Chondrocyte (in vitro differentiated cells): ENCODE measurements at places on chromosomes 12 and 14. TPM values are rescaled to one million over a fixed set of nuclear protein-coding genes. Genes with fewer than 3 reads are reported as not detected.

DNA sequence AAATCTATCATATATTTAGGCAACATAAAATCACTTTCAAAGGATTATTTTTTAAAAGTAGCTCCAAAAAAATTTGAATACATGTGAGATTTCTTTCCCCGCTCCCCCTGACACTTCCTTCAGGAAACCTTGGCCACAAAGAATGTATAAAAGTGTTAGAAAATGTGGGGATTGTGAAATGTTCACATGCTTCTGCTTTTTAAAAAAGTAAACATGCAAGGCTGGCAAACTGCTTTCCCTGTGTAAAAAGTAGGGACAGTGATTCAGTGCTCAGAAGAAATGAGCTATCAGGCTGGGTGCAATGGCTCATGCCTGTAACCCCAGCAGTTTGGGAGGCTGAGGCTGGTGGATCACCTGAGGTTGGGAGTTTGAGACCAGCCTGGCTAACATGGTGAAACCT is 26.6 kb downstream of the MBIP start:
- H3K27me3 ChIP-seq = no peaks in the 10 kb centered on the region
- H3K36me3 ChIP-seq = peaks cover 13% of the 10 kb centered on the region
- no peak overlapping the region for H3K27ac ChIP-seq
- no peak overlapping the region for H3K4me3 ChIP-seq

DNA sequence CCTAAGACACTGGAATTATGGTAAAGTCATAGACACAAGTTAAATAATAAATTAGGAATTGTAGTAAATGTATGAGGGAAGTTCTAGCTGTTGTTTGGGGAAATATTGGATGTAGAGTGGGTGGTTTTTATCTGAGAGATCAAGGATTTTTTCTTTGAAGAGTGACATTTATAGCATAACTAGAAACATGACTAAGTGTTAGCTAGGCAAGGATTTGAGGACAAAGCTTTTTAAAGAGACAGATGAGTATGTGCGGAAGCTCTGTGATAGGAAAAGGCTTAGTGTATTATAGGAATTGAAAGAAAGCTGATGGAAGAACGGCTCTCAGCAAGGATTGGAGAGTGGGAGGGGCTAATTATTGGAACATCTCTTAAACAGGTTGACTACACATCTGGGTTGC is 24.5 kb downstream of the PDZRN4 start:
- no peak for DNase-seq
- no peak overlapping the region for H3K27ac ChIP-seq
- no peak overlapping the region for H3K4me3 ChIP-seq
- H3K27me3 ChIP-seq = no peaks in the 10 kb centered on the region
- peaks cover 1% of the 10 kb centered on the region for H3K4me1 ChIP-seq

GRCh38 chr12:93146263-93146939 is 217.3 kb upstream of the EEA1 start:
- no peaks in the 10 kb centered on the region for H3K27me3 ChIP-seq
- H3K27ac ChIP-seq = no peak overlapping the region
- H3K36me3 ChIP-seq = no peaks in the 10 kb centered on the region

DNA sequence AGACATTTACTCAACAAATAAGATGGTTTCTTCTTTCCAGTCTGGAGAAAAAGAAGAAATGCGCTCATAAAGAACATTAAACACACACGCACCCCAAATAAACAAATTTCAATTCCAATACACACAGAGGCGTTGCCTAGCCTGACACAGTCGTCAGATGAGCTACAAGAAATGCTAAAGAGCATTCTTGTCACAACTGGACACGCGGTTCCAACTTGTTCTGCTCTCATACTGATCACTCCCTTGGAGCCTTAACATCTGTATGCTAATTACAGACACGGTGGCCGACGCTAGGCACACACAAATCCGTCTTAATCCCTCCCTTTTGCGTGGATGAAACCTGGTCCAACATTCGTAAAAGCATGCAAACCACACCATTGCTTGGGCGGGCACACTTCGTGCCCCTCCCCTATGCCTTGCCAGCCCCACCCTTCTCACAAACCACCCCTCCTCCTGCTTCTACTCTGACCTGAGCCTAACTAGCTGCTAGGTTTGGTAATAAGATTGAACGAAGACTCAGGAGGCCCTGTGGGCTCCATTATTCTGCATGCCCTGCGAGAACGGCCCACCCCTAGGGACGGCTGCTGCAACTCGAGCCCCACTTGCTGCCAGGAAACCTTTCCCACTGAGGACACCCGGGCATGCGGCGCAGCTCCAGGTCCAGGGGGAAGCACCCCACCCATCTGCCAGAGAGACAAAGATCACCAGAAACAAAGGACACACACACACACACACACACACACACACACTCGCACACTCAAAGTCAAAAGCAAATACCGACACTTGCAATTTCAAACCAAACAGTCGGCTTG is 1.2 kb downstream of the KCNK10 start:
- peaks cover 35% of the 10 kb centered on the region for H3K27me3 ChIP-seq
- DNase-seq = no peak
- H3K27ac ChIP-seq = no peak overlapping the region
- H3K4me1 ChIP-seq = peaks cover 11% of the 10 kb centered on the region
- H3K36me3 ChIP-seq = no peaks in the 10 kb centered on the region
- no peak overlapping the region for H3K4me3 ChIP-seq

The KCNK13 gene
- not detected in 3 replicates for total RNA-seq

The TMEM119 gene
- 46.7 to 122 TPM (median 48.3 TPM) in 3 replicates for total RNA-seq

DNA sequence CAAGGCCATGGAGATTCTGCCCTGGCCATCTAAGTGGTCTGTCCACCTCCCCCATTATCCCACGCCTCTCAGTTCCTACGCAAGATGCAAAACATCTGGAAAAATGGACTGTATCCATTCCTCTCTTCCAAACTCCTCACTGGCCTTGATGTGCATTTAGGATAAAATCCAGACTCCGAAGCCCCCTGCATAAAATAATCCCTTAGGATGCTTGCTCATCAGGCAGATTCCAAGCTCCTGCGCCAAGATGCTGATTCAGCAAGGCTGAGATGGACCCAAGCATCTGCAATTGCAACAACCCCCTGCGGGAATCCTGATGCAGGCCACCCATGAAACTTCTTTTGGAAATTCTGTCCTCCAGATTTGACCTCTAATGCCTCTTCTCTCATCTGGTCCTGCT is 81.6 kb downstream of the SPRING1 start:
- DNase-seq = no peak
- H3K27ac ChIP-seq = no peak overlapping the region
- H3K27me3 ChIP-seq = no peaks in the 10 kb centered on the region
- H3K4me3 ChIP-seq = no peak overlapping the region

DNA sequence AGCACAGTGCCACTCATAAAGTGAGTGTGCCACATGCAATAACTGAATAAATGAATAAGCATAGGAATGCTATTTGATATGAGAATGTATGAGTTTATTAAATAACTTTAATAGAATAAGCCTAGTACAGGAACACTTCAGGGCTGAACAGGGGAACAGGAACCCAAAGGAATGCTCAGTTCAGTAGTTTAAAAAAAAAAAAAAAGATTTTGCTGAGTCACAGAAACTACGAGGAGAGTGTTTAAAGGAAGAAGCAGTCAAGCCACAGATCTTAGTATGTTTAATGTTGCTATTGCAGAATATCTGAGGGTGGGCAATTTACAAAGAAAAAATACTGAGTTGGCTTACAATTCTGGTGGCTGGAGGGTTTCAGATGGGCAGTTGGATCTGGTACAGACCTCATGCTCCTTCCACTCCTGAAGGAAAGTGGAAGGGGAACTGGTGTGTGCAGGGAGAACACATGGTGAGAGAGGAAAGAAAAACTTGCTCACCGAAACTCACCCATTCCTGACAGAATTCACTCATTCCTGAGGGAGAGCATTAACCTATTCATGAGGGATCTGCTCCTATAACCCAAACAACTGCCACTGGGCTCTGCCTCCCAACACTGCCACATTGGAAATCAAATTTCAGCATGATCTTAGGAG is 880.3 kb upstream of the MGAT4C start:
- no peaks in the 10 kb centered on the region for H3K27me3 ChIP-seq
- no peak for DNase-seq
- peaks cover 17% of the 10 kb centered on the region for H3K4me1 ChIP-seq
- H3K36me3 ChIP-seq = no peaks in the 10 kb centered on the region
- peak overlapping the region; percentile 53 for H3K27ac ChIP-seq

DNA sequence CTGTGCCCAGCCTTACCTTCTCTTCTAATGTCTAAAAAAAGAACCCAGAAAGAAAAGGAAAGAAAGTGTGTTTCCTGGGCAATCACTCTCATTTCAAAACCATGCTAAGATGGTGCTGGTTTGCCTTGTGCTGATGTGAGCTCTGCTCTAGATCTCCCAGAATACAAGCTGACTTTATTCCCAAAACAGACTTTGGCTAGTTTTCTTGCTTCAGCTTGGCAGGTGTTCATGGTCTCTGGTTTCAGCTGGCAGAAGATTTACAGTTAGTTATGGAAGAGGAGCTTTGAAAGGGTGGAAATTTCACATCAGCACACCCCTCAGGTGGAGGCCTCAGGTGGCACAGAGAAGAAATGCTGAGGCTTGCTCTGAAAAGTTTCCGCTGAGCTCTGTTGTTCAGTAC is 34.4 kb downstream of the PPP1R36 start:
- H3K4me3 ChIP-seq = no peak overlapping the region
- no peak overlapping the region for H3K27ac ChIP-seq
- no peaks in the 10 kb centered on the region for H3K36me3 ChIP-seq

DNA sequence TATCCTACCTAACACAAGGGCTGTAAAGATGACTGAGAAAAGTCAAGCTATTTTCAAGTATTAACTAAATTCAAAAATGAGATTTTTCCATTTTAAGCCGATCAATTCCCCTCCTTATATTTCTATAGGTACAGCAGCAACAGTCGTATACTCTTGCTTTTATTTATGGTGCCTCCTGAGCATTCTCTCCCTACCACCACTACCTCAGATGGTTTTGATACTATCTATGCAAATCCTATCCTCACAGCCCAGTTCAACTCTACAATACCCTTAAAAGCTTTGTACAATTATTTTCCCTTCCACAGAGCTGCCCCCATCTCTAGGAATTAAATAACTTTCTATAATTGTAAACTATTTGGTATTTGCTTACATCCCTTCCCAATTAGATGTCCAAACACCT is 52.1 kb downstream of the GALC start:
- no peak overlapping the region for H3K27ac ChIP-seq
- no peak overlapping the region for H3K4me3 ChIP-seq
- H3K4me1 ChIP-seq = no peaks in the 10 kb centered on the region
- DNase-seq = no peak

GRCh38 chr12:109716092-109716479 is 2.5 kb downstream of the FAM222A start:
- no peak for DNase-seq
- peaks cover 13% of the 10 kb centered on the region for H3K27me3 ChIP-seq
- H3K36me3 ChIP-seq = no peaks in the 10 kb centered on the region
- no peak overlapping the region for H3K4me3 ChIP-seq
- H3K27ac ChIP-seq = no peak overlapping the region
- no peaks in the 10 kb centered on the region for H3K4me1 ChIP-seq

The CCDC196 gene
- not detected in 3 replicates for total RNA-seq

The P2RX2 gene
- not detected in 3 replicates for total RNA-seq

The RPS29 gene
- 697 to 843 TPM (median 729 TPM) in 3 replicates for total RNA-seq

DNA sequence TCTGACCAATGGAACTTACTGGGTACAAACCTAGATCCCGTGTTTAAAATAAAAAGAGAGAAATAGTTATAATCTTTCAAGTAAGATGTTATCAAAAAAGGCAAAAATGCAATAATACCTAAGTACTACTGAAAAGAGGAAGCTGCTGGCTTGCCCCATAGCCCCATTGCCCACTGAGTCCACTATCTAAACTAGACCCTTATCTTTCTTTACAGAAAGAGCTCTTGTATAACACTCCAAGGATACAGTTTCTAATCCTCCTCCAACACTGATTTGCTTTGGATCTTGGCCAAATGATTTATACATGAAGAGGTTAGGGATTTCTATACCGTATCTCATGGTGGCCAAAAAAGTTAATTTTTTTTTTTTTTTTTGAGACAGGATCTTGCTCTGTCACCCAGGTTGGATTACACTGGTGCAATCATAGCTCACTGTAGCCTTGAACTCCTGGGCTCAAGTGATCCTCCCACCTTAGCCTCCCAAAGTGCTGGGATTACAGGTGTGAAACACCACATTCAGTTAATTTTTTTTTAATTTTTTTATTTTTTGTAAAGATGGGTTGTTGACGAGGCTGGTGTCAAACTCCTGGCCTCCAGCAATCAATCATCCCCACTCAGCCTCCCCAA is 2.6 kb downstream of the GXYLT1 start:
- DNase-seq = no peak
- H3K27me3 ChIP-seq = no peaks in the 10 kb centered on the region
- no peak overlapping the region for H3K4me3 ChIP-seq
- H3K4me1 ChIP-seq = peaks cover 41% of the 10 kb centered on the region
- H3K27ac ChIP-seq = no peak overlapping the region
